ENCODE measurements at places on chromosomes 12 and 14.

DNA sequence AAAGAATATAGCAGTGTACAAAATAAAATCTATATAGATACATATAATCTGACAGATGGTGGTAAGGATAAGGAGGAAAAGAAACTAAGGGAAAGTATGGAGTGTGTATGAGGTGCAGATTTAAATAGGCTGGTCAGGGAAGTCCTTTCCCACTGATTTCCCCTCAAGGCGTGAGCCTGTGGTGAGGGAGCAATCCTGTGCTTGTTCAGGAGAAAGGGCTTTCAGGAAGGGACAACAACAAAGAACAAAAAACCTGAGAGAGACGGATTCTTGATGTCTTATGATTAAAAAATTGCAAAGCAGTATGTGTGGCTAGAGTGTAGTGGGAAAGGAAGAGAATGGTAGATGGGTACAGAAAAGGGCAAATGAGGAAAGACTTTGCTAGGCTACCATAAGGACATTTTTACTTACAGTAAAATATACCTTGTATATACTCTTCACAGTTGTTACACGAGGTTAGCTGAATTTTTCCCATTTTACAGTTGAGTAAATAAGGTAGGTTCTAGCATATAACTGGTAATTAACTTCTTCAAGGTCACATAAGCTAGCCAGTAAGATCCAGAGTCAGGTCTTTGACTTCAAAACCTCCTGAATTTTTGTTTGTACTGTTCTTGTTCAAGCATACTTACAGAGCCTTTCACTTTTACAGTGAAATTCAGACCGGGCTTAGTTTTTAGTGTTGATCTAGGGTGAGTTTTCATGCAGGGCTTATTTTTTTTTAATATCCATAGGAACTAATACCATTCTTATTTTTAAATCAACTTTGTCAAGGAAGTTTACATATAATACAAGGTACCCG, 15.6 kb downstream of the CNOT2 start:
- DNase-seq = no peak

GRCh38 chr14:93976477-93977057, at the start of gene ASB2:
Gene ASB2 (minus strand): TSS chr14:93976570. CDS start chr14:93964539, 12,031 bp downstream.
- DNase-seq = no peak

DNA sequence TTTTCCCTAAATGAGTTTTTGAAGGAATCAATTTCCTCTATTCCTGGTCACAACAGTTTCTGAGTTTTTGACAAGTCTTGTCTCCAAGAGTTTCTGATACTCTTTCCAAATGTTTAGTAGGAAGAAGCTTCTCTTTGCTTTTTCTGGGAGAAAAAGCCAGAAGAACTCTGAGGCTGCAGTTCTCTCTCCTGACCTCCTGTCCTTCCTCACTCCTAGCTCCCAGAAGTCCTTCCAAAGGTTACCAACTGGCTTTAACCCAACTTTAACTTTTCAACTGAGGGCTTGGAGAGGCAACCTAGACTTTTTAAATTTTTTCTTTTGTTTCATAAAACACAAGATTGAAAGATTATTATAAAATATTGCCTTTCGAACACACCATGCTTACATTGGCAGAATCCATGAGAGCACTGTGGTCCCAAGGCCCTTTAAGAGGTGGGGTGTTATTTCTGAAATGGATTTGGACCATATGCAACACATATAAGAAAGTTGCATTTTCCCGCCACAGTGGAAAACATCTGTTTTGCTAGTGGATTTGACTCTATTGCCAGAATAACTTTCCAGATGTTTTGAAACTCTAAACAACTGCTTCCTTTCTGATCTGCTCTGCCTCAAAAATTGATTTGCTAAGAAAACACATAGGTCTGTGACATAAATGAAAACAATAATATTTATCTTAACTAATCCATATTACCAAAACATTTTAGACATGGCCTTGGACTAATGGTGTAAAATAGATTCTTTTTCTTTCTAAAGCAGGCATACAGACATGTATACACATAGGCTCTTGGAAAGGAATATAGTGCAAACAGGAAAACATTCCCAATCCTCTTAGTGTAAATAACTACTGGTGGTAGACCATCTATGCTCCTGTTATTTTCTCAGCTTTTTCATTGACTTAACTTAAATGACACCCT, 22.3 kb upstream of the EPS8 start:
- DNase-seq = no peak

DNA sequence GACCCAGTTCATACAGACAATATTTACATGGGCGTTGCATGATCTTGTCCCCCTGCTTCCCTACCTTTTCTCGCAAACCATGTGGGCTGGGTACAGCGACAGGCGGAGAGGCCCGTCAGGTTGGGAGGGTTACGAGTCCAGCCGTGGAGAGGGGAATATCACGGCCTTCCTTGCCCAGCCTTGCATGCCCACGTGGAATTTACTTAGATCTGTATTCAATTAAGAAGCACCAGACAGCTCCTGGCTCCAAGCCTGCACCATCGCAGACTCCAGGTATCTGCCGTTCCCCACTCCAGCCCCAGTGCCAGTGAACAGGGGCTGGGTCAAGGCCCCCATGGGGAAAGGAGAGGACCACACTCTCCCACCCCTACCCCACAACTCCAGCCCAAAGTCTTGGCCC, 29.8 kb downstream of the BCL11B start:
- no peak for DNase-seq

DNA sequence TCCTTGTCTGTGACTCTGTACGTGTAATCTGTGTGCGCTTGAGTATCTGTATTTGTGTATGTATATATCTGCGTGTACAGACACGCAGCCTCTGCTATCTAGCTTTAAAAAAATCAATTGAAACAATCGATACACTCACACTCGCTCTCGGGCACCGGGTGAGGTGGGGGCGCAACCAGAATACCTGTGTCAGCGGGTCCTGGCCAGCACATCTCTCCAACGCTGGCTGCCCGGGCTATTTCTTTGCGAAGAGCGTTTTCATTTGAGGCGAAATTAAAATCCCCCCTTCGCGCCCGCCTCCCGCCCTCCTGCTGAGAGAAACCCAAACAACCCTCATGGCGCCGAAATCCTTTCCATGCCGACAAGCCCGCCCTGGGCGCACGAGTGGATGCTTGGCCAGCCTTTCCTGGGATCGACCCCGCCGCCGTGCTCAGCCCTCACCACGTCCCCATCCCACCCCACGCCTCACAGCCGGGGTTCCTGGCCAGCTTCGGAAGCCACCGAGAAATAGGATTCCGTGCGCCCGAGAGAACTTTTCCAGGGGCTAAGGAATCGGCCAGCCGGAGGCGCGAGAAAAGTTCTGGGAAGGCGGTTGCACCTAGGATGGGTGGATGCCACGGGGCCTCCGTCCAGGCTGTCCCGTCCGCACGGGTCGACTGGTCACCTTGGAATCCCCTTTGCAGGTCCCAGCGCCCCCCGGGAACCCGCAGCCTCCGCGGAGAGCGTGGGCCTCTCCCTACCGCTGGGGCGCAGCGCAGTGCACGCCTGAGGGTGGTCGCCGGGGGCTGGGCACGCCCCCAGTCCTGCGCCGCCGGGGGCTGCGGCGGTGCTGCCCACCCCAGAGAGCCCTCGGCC, 1.0 kb downstream of the ZDHHC22 start:
- no peak for DNase-seq

- no peak for DNase-seq
Observed at GRCh38 chr12:52499806-52500560, 6.9 kb upstream of the KRT6A start.

- DNase-seq = no peak
Observed at GRCh38 chr12:104834607-104835006, 123.5 kb downstream of the SLC41A2 start.

DNA sequence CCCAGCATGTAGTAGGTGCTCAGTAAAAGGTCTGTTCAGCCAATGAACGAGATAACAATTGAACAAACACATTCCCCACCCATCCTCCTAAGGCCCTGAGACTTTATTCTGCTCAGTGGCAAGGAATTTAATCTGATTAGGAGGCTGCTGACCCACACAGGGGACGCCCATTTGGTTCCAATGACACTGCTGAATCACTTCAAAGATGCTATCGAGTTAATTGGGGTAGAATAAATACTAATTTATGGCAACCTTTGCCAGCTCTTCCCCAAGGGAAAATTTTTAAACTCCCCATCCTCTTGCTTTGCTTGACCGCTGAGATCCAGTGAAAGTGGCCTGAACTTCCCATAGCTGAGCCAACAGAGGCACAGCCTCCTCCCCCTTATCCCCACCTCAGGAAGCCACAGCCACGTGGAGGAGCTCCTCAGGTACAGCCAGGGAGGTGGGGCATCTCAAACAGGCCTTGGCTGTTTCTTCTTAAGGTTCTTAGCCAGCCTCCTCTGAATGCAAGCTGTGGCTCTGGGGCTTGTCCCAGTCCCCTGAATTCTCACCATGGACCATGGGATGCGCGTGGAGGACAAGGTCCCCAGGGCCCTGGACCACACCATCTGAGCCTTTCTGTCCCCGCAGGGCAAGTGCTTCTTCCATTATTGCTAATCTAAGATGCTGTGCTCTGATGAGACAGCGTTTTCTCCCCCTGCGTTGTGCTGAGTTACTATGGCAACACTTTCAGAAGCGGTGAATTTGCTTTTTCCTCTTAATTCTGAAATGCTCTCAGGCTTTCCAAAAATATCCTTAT, 26.7 kb downstream of the C14orf132 start:
- no peak for DNase-seq

GRCh38 chr14:95474941-95475340, 41.5 kb downstream of the SYNE3 start:
- DNase-seq = no peak

DNA sequence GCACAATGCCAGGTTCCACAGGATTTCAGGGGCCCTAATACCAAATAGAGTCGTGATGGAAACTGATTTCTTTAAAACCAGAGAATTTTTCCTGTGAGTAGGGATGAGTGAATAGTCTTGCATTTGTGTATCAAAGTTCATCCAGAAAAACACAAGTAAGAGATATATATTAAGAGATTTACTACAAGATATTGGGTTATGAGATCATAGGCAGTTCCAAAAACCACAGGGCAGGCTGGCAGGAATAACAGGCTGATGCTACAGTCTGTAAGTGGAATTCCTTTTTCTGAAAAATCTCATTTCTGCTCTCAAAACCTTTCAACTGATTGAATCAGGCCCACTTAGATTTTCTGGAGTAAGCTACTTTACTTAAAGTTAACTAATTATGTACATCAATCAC, 1756.2 kb upstream of the SEL1L start:
- no peak for DNase-seq

GRCh38 chr14:91297081-91297711, 52.7 kb upstream of the GPR68 start:
- no peak for DNase-seq

DNA sequence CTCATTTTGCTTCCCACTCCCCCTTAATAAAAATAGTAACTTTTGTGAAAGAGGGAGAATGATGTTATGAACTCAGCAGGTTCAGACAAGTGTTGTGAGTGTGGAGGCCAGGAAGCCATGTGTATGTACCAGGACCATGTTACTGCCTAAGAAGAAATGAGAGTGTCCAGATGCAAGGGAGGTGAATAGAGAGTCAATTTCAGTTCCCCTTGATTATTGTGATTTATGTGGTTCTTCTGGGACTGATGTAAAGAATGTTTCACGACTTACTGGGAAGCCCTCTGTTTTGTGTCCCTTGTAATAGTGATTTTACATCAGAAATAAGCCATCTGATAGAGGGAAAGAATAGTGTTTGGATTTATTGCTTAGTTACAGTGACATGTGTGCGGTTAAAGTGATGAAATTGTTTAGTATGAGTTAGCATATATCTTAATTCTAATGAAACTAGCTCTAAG, 32.5 kb downstream of the FBXO34 start:
- DNase-seq = no peak

DNA sequence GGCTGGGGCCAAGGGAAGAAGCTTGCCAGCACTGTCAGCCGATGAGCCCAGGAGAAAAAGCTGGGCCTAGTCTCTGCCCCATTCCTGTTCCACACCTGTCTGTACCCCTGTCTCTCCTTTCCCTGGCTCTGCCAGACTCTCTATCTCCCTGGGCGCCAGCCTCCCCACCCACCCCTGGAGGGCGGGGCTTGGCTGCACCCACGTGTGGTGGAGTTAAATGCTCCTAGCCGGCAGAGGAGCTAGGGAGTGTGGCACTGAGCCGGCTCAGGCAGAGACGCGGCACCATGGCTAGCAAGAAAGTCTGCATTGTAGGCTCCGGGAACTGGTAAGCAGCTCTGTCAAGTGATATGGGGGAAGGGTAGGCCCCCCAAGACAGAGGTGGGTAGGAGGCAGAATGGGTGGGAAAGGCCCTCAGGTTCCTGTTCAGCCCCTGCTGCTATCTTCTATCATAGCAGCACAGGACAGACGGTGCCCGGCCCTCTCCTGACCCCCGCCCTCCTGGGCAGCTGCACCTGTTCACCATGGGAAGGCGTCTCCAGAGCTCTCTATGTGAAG, at the start of gene GPD1:
TSS of gene GPD1 (plus strand) at position 242 of the 555 bp plus-strand sequence. CDS start at position 285, 43 bp downstream.
- no peak for DNase-seq

GRCh38 chr14:106280876-106281275, 754.5 kb downstream of the TMEM121 start:
- no peak for DNase-seq

- DNase-seq = peak; percentile 72
Observed at GRCh38 chr14:65421201-65421981, 8.9 kb downstream of the FUT8 start.

DNA sequence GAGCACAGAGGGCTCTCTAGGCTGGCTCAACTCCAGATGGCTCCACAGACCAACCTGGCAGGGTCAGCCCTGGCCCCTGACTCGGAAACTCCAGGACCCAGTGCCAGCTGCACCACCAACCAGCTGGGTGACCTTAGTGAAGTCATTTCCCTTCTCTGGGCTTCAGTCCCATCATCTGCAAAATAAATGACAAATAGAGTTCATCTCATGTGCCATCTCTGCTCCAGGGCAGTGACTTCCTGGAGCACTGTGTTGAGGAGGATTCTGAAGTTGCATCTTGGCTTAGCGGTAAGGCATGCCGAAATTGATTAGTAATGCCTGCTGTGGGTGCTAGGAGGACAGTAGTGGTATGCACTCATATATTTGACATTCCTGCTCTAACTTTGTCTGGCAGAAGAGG, 31.5 kb downstream of the DTX1 start:
- no peak for DNase-seq

DNA sequence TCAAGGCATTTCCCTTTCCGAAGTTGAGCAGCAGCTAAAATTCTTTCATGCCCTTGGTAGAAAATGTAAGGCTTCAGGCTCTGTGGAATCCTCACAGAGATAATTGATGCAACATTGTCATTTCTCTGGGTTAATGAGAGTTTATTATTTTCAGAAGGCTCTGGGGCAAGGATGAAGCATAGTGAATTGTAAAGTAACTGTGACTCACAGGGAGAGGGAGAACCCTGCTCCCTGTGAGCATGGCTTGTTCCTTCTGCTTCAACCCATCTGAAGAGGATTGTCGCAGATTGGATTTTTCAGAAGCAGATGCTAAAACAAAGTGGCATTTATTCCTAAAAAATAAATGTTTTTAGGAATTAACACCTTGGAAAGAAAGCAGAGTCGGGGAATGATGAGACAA, 41.2 kb downstream of the APOBEC1 start:
- DNase-seq = no peak

DNA sequence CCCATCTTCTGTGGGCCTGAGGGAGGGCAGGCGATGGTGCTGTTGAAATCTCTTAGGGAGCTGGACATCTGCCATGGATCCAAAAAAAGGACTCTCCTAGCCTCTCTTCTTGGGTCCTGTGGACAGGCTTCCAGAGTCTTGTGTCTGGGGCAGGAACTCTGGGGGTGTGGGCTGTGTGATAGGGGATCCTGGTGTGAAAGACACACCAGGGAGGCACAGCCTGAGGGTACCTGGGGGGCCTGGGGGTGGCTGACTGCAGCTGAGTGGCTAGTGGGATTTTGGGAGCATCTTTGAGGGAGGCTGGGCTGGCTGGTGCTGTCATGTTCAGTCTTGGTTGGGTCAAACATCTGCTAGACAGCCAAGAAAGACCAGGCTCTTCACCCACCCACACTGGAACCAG, 1.8 kb upstream of the KRT83 start:
- DNase-seq = no peak

GRCh38 chr12:125184213-125184967, 119.2 kb downstream of the AACS start:
- DNase-seq = no peak

- no peak for DNase-seq
Observed at GRCh38 chr12:131729254-131729955, 18.5 kb downstream of the SFSWAP start.
